ENCODE measurements at places on chromosomes 16 and 17.

- DNase-seq, result no peak
Observed at GRCh38 chr16:73063854-73064211, 15.9 kb upstream of the ZFHX3 start.

DNA sequence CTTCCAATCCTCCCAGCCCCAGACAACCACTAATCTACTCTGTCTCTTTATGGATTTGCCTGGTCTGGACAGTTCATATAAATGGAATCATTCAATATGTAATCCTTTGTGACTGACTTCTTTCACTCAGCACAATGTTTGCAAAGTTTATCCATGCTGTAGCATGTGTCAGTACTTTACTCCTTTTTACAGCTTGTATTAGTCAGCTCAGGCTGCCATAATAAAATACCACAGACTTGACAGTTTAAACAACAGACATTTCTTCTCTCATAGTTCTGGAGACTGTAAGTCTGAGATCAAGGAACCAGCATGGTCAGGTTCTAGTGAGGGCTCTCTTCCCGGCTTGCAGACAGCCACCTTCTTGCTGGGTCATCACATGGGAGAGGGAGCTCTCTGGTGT is 41.3 kb downstream of the GPRC5B start:
- DNase-seq, result peak; percentile 13

- DNase-seq, result no peak
Observed at GRCh38 chr16:4081047-4081446, 35.2 kb downstream of the ADCY9 start.

- DNase-seq, result no peak
Observed at GRCh38 chr17:65155622-65156021, 18.5 kb downstream of the RGS9 start.

- DNase-seq, result peak; percentile 79
Observed at GRCh38 chr17:68033636-68034451, 1.7 kb upstream of the KPNA2 start.

DNA sequence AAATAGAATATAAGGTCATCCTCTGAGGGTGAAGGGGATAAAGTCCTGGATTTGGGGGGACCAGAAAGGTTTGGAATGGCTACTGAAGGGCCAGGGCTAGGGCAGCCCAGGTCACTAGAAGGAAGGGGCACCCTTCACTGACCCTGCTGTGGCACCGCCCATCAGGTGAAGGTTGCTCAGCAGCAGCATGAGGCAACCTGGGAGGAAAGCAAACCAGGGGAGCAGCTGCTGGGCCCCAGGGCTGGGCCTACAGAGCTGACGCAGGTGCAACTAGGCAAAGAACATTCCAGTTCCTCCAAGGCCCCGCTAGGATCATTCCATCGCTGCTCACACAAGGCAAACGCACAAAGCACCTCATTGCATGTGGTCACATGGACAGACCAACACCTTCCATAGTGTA is 3.4 kb upstream of the HSBP1 start:
- no peak for DNase-seq

GRCh38 chr17:28889996-28890395 is 7.5 kb downstream of the FLOT2 start:
- DNase-seq, result no peak

GRCh38 chr16:12750554-12750918 is 53.2 kb downstream of the CPPED1 start:
- DNase-seq, result no peak

GRCh38 chr17:53819956-53820355 is 2.8 kb upstream of the KIF2B start:
- DNase-seq, result no peak

DNA sequence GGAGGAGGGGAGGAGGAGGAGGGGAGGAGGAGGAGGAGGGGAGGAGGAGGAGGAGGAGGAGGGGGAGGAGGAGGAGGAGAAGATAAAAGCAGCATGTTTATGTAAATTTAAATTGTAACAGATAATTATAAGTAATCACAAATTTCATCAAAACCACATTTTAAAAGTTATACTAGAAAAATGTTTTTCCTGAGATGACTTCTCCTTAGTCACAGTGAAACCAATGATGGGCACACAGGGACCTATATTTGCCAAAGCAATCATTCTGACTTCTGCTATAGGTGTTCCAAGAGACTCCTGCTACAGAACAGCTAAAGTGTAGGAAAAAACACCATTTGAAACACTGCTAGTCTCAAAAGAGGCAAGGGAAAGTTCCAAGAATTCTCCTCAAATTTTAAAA is 66.4 kb downstream of the CEP95 start:
- no peak for DNase-seq

GRCh38 chr17:11151818-11152425 is 89.1 kb upstream of the SHISA6 start:
- no peak for DNase-seq

DNA sequence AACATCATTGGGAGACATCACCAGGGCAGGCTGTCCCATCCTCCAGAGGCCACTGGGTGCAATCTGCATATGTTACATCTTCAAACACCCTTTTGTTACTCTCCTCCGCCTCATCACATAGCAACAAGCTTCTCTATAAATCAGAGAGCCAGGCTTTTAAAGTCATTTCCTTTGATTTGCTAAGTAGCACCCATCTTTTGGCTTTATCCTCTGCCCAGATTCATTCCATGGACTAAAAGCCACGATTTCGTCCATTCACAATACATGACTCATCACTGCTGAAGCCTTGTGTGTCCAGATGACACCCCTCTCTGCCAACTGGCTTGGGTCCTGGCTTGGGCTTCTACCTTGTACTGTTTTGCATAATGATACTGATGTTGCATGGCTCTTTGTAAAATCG is 2.0 kb upstream of the KRT38 start:
- peak; percentile 40 for DNase-seq

DNA sequence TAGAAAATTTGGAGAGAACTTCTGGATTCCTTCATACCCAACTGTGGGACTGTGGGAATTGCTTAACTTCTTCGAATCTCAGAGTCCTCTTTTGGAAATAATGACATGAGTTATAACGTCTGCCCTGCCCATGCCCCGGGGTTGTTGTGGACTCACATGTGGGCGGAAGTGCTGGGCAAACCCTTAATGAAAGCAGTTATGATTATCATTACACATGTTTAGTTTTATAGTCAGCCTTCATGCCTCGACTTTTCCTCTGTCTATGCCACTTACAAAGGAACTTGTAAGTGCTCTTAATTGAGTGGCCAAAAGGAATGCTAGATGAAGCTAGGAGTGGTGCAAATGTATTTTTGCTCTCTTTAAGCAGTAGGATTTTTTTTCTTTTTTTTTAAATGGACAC is 3.9 kb downstream of the KRT27 start:
- no peak for DNase-seq

DNA sequence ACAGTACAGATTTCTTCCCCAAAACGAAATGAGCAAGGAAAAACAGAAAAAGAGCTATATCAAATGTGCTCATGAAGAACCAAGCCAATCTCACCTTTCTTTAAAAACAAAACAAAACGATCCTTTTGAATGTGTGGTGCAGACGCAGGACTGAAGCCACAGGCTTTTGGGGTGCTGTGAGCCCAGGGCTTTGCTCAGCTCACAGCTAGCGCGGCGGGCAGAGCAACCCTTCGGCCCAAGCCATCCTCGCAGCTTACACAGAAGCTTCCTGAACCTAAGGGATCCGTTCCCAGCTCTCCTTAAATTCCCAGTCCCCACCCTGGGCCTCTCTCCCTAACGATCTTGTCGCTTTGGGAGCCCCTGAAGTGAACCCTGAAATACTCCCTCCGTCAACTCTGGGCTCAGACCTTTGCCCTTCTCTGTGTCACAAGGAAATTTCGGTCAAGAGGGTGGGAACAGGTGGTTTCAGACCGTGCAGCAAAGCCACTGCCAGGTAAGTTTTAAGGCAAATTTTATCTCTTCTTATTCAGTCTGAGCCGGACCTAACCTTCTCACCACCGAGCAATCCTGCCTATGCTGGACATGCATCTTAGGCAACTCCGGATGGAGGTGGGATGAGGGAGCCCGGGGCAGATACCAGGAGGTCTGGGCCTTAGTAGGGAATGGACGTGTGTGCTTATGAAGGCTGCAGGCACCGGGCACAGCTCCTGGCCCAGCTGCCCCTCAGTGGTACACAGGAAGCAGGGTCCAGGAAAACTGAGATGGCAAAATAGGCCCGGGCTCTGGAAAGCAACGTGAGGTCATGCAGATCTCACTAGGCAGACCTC is 52.0 kb downstream of the COTL1 start:
- no peak for DNase-seq

DNA sequence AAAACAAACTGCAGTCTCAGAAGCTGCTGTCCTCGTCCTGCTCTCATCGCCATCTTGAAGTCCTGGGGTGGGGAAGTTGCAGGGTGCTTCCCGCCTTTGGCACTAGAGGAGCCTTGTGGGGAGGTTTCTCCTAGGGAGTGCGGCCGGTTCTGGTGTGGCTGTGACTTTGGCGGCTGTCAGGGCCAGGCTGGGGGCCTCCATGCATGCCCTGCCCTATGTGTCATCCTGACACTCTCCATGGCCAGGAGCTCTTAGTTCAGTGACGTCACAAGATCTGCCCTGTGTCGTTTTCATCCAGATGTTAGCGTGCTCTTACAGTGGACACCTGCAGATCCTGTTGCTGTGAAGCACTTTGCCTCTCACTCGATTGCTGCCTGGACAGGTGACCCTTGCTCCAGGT is 49.6 kb downstream of the PLD6 start:
- peak; percentile 12 for DNase-seq

DNA sequence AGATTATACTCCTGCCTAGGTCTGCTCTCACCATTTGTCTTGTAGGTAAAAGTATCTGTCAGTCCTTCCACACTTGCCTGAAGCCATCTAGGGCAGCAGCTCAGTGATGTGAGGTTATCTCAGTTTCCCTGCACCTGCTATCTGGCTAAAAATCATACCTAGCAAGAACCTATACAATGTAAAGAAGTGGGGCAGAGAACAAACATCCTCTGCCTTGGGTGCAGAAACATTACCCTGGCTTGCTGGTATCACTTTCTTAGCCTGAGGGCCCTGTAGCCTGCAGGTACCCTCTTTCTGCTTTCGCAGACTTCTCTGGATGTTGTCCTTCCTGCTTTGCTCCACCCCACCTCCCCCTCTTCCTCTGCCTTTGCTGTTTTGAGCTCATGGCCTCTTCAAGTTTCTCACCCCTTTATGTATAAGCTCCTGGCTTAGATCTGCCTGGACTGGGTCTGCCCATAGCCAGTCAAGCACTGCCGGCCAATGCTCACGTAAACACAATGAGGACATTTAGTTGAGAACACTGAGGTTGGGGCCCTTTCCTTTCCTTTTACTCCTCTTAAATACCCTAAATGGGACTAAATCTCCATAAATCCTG is 8.7 kb upstream of the SDK2 start:
- DNase-seq, result no peak

DNA sequence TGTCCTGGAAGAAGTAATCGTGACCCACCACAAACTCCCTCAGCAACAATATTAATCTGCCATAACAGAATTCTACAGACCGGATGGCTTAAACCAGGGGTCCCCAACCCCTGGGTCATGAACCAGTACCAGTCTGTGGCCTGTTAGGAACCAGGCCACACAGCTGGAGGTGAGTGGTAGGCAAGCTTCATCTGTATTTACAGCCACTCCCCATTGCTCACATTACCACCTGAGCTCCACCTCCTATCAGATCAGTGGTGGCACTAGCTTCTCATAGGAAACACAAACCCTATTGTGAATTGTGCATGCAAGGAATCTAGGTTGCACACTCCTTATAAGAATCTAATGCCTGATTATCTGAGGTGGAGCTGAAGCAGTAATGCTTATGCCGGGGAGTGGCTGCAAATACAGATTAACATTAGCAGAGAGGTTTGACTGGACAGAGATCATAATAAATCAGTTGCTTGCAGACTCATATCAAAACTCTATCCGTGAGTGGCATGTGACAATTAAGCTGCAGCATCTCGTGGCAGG is 74.5 kb downstream of the NOG start:
- DNase-seq, result no peak

GRCh38 chr17:51017270-51017669 is 103.4 kb downstream of the SPAG9 start:
- DNase-seq, result no peak

DNA sequence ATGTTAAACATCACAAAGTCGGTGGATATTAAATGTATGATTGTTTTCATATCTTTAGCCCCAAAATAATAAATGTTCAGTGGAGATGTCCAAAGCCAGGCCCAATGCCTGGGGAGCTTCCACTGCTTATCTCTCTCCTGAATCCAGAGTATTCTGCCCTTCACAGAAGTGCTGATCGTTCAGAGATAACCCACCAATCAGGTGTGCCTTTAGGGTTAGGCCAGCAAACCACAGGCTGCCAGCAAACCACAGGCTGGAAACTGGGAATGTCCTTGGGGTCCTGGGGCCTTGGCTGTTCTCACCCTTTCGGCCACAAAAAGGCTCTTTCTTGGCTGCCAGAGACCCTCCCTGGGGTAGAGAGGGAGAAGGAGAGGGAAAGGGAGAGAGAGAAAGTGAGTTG is 33.9 kb downstream of the NXN start:
- DNase-seq, result no peak

- no peak for DNase-seq
Observed at GRCh38 chr17:3986270-3986938, 22.2 kb upstream of the ATP2A3 start.

DNA sequence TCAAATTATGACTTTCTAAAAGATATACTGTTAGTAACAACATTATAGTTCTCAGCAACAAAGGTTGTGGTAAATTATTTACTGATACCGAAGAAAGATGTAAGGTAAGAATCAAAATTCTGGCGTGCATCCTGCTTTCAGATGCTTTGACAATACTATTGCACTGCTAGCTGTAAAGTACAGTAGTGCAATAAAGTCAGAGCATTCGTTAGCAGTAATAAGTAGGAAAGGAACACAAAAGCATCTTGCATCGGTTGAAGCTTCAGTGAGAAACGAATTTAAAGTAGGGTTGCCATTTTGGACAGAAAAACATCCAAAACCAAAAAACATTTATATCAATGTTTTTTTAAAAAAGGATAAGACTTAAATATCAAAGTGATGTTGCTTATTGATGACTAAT is 4.0 kb downstream of the SKA2 start:
- no peak for DNase-seq

- no peak for DNase-seq
Observed at GRCh38 chr17:62099532-62099931, 34.5 kb upstream of the MED13 start.

DNA sequence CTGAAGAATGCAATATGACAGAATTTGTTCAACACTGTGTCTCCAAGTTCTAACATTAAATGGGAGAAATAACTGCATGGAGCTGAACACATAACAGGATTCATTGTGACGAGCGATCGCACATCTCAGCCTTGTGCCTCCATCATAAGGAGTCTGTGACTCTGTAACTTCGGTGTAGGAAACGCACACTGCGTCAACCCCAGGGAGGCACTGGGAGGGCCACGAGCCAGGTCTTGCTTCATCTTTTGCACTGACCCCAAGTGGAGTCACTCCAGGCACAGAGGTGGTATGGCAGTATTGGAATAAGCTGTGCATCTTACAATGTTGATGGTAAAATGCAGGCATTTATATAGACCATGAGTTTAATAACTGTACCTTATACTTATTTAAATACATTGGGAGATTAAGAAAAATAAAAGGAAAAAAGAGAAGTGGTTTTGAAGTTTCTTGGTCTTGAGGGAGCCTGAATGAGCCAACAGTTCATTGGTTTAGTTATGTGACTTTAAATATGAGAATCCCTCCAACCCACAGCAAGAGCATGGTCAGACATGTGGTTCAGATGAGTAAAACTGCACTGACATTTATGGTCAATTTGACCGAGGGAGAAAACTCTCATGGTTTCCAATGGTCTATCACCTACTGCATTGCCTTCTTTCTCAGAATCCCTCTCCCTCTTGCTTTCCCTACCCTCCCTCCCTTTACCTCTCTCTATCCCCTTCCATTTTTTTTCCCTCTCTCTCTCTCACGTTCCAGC is 5.7 kb upstream of the PMP22 start:
- no peak for DNase-seq
